ENCODE measurements at places on chromosomes 1 and 21.

DNA sequence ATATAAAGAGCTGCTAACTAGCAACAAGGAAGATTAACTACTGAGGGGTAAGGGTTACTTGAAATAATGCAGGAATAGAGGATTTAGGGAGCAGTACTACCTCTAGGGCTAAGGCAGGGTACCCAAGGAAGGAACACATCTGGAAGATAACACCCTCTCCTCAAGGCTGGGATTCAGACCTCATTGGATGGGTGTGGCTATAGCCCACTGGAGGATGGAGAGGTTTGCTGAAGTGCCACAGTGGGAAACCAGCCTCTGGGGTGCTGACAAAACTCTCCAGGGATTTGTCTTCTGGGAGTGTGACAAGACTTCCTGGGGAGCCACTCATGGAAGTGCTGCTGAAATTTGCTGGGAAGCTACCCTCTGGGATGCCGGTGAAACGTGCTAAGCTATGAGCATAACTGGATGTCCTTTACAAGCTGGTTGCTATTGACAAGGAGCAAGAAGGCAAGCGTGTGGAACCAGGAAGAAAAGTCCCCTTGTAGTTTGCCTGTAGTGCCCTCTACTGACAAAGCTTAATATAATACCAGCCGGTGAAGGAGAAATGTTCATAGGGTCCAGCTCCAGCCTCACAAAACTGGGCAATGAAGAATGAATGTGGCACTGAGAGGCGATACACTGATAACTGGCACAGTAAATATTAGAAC lies 122.8 kb upstream of the USP24 start:
- DNase-seq: peak; percentile 15

- no peak for DNase-seq
These were observed 1208.5 kb upstream of the ADGRL4 start for GRCh38 chr1:80214888-80215540.

DNA sequence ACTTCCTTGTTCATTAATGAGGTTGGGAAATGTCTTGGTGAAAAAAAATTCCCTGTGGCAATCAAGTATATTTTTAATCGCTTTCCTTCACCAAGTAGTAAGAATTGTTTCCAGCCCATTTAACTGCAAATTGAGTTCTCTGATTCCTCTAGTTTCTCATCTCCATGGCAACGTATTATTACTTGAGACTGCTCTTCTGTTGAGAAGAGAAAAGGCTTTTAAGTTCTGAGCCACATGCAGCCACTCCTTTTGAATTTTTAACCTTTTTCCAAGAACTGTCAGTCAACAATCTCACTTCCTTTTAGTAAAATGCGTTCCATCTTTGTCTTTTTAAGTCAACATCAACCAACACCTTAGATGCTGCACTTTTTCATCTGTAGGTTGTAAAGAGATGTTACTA lies 75.7 kb upstream of the KIAA1614 start:
- no peak for DNase-seq

- DNase-seq: no peak
These were observed 91.1 kb downstream of the SSBP3 start for GRCh38 chr1:54315099-54315498.

DNA sequence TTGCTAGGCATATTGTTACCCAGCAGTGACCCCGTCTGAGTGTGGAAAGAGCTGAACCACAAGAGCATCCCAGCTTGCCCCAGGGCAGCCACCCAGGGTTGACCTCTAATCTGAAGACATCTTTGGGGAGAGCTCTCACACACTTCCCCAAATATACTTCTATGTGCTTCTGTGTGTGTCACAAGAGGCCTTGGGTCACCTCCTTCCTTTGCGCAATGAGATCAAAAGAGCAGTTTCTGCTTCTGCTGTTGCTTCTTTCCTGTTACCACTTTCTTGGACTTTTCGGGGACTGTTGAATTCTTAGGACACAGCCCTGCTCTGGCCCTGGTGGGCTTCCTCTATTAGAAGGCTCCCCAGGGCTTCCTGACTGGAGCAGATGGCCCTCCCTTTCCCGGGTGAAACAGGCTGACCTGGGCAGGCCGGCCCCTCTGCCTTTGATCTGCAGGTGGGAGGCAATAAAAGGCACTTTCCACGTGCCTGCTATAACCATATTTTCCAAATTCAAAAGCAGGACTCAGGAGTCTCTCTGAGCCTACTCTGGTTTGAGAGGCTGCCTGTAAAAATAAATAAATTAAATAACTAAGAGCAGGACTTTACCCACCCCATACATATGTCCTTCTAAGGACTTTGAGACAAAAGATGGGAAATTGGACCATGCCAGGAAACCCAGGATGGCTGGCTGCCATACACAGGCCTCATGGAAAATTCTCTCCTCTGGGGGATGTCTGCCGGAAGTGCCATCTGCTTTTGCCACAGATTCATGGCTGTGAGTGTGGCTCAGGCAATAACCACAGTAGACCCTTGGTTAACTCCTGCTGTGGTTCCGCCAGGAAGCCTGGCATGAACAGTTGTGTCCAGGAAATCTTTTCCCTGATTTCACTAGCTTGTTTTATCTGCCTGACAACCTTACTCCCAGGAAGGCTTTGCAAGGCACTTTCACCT lies 28.3 kb upstream of the RCSD1 start:
- DNase-seq: no peak

- no peak for DNase-seq
These were observed 8.3 kb downstream of the XCL2 start for GRCh38 chr1:168535536-168535935.

- no peak for DNase-seq
These were observed 117.6 kb downstream of the WDR3 start for GRCh38 chr1:118047006-118047649.

Data from NCI-H345 (cell line).